ENCODE measurements at places on chromosomes 4 and X.

GRCh38 chrX:100376576-100376975 is 33.5 kb downstream of the PCDH19 start:
- DNase-seq, result no peak

GRCh38 chr4:188282471-188283232 is 143.4 kb downstream of the TRIML1 start:
- no peak for DNase-seq

- no peak for DNase-seq
Observed at GRCh38 chr4:116603096-116603495, 482.3 kb downstream of the TRAM1L1 start.

DNA sequence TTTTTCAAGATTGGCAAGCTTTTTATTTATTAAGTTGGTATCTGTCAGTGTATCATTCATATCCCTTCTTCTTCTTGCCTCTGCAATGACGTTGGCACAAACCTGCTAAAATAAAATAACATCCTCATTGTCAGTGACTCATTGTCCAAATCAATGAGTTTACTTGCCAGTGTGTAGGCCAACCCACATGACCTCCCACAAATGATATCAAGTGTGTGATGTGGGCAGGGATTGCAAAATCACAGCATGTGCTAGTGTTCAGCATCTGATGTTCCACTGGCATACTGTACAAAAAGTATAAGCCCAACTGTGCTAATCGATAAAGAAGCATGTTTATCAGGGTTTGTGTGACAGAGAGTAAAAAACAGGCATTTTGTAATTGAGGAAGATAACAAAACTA is 25.5 kb downstream of the GPAT3 start:
- no peak for DNase-seq

DNA sequence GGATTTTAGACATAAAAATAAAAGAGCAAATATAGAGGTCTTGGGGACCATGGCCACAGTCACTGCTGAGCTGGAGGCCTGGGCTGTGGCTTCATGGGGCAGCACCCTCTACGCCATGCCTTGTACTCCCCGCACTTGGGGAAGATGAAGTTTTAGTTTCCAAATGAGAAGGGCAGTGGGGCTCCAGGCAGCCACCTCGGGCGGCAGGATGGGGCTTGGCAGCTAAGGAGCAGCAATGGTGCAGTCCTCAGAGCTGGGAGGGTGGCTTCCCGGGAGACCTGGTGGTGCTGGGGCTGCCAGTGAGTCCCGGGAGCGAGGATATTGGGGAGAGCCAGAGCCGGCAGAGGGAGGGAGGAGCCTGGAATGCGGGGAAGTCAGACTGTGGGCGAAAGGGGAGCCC is 2.4 kb downstream of the CXCR3 start:
- DNase-seq, result no peak

DNA sequence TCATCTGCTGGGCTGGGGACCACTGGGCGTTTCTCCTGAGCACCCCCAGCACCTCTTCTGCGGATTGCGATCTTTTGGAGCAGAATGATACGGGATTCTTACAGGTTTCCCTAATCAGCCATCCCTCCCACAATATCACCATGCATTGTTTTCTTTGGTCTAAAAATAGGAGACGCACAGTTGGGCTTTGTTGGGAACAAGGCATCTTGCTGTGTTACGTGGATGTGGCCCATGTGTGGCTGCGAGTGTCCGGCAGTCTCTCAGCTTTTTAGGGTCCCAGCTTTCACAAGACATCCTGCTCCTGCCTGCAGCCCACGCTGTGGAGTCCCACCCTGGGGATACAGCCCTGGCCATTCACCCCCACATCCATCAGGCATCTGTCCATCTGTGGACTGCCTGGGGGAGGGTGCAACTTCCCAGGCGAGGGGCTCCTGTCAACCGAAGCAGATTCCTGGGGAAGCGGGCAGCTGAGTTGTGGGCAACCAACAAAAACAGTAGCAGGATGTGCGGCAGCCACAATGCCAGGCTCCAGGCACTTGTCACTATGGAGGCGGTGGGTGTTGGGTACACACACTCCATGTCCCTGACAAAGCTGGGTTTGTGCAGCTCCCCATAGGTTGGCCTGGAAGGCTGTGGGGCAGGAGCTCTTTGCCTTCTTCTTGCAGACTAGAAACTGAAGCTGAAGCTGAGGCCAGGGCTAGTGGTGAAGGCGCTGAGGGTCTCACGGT is 185.5 kb upstream of the PSAPL1 start:
- DNase-seq, result no peak

DNA sequence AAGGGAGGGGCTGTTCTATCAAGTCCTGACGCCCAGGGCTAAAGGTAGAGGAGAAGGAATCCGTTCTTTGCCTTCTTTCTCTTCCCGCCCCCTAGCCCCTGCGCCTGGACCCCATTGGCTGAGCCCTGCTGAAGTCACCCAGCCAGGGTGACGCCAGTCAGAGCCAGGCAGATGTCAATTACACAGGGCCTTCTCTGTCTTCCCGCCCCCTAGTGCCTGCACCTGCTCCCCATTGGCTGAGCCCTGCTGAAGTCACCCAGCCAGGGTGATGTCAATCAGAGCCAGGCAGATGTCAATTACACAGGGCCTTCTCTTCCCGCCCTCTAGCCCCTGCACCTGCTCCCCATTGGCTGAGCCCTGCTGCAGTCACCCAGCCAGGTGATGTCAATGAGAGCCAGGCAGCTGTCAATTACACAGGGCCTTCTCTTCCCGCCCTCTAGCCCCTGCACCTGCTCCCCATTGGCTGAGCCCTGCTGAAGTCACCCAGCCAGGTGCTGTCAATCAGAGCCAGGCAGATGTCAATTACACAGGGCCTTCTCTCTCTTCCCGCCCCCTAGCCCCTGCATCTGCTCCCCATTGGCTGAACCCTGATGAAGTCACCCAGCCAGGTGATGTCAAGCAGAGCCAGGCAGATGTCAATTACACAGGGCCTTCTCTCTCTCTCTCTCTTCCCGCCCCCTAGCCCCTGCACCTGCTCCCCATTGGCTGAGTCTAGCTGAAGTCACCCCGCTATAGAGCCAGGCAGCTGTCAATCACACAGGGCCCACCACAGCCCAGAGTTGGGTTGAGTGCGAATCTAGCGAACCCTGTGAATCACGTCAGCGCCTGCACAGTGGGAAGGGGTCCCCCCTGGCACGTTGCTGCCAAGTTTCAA is 46.4 kb downstream of the ASMT start:
- DNase-seq, result peak; percentile 79

DNA sequence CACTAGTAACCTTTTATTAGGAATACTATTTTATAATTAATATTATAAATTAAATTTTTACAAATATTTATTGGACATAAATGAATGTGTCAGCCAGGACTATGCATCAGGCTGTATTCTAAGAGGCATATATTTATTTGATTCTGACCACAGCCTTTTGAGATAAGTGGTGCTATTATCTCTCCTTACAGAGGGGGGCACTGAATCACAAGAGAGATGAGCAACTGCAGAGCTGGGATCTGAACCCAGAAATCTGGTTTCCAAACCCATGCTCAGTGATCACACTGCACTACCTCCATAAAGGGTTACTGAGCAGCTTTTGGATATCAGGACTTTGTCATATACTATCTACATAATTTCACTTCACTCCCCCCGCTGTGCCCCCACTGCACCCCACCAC is 322.0 kb downstream of the TMA16 start:
- DNase-seq, result no peak

GRCh38 chrX:53458082-53458481 is 23.9 kb upstream of the HSD17B10 start:
- DNase-seq, result no peak

GRCh38 chr4:76251441-76252270 is at the start of gene FAM47E:
FAM47E (plus strand) TSS chr4:76251721; CDS start chr4:76251747, 26 bp downstream.
- DNase-seq, result no peak

- DNase-seq, result no peak
Observed at GRCh38 chr4:58325070-58325469, 1214.9 kb upstream of the IGFBP7 start.

DNA sequence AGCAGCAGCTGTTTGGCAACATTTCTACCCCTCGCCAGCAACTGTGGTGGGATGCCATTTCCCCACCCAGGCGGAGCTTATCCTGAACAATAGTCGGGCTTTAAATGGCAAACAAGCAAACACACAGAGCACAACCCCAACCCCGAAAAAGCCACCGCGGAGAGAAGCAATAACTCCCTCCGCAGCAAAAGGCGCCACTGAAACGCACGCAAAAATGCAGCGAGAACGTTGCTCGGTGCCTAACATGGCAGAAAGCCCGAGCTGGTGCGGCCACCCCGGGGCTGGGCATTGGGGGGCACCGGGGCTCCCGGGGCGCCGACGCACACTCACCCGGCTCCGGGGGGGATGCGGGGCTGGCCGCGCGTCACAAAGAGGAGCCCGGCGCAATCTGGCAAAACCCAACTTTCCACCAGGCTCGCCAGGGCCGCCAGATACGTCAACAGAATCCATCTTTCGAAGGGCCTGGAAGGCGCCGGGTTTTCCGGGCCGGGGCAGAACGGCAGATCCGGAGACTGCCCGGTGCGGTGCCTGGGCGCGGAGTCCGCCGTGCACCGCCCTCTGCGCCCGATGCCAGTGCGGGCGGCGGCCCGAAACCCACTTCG is 818 bp downstream of the RAI2 start:
- DNase-seq, result no peak

DNA sequence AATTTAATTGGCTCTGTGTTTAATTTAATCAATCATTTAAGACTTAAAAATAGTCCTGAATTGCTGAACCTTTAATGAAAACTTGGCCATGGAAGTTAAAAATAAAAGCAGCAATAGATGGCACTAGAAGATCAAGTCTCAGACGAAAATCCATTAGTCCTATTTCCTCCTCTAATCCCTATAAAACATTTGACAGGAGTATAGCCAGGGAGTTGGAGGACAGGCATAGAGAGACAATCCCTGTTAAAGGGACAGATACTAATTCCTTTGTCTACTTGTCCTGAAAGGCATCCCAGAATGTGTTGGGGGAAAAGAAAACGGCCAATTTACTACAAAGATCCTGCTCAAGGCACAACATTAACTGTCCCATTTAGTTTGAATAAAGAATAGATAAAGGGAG is 276.3 kb upstream of the TACR3 start:
- DNase-seq, result no peak
